ENCODE measurements at places on chromosomes 2 and 18.

- no peak for DNase-seq
These were observed 5.8 kb upstream of the MARCHF7 start for GRCh38 chr2:159706385-159706980.

GRCh38 chr18:70107091-70107490, 98.4 kb downstream of the RTTN start:
- DNase-seq = no peak

DNA sequence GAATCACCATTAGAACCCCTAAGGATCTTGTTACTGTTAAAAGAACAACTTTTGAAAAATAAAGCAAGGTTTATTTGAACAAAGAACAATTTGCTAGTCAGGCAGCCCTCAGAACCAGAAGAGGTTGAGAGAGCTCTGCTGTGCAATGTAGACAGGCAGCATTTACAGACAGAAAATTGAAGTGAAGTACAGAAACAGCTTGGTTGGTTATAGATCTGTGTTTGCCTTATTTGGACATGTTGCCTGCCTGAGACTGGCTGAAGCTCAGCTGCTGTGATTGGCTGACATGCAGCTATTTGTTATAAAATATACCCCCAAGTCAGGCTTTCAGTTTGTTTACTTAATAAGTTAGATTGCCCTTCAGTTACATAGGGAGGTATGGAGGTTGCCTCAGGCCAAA, 12.5 kb downstream of the MSTN start:
- DNase-seq = no peak

- no peak for DNase-seq
These were observed 157.2 kb downstream of the MAP2 start for GRCh38 chr2:209581040-209581439.

GRCh38 chr18:43680096-43680495, 402.8 kb upstream of the SYT4 start:
- DNase-seq = no peak

GRCh38 chr18:32284284-32284683, 94.4 kb downstream of the MEP1B start:
- DNase-seq = no peak

GRCh38 chr2:162155093-162155492, 3.0 kb upstream of the GCG start:
- DNase-seq = no peak

GRCh38 chr2:72191441-72191840, 43.8 kb upstream of the CYP26B1 start:
- no peak for DNase-seq

DNA sequence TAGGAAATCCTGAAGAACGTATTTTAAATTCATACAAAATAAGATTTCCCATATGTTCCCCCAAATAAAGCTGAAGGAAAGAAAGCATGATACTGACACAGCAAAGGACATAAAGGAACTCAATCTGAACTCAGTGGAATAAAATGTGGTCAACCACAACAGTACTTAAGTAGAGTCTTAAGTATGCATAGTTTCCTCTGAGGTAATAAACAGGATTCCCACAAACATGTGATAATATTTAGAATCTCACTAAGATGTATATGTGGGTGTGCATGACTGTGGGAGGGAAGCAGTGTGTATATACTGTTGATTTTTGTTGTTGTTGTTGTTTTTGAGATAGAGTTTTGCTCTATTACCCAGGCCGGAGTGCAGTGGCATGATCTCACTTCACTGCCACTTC, 69.3 kb downstream of the NOL10 start:
- DNase-seq = no peak

GRCh38 chr2:199100326-199101110, 357.2 kb downstream of the SATB2 start:
- DNase-seq = no peak
